CD4-positive, alpha-beta memory T cell (primary cell): ENCODE measurements at places on chromosomes 13 and 19.

- DNase-seq, result peak; percentile 68
These were observed 834 bp downstream of the FBXO27 start for GRCh38 chr19:39031368-39032062.

- no peak for DNase-seq
These were observed 13.4 kb downstream of the SERP2 start for GRCh38 chr13:44386913-44387556.

DNA sequence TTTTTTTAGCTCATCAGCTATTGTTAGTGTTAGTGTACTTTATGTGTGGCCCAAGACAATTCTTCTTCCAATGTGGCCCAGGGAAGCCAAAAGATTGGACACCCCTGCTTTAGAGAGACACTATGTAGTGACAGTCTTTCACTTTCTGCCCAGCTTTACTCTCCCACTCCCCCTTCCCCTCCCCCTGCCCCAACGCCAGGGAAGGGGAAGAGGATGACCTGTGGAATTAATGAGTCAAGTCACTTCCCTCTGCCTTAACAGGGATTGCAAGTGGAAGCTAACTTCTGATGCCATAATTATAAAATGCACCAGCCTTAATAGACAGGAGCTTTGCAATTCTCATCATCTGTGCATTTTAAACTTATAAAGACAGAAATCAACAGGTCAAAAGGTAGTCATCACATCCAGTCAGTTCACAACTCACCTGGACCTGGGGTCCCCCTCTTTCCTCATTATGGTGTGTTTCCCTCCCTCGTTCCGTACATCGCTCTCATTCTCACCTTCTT is 1.6 kb downstream of the ZNF415 start:
- DNase-seq, result no peak

GRCh38 chr19:7395360-7396066 is 46.8 kb downstream of the ARHGEF18 start:
- no peak for DNase-seq

DNA sequence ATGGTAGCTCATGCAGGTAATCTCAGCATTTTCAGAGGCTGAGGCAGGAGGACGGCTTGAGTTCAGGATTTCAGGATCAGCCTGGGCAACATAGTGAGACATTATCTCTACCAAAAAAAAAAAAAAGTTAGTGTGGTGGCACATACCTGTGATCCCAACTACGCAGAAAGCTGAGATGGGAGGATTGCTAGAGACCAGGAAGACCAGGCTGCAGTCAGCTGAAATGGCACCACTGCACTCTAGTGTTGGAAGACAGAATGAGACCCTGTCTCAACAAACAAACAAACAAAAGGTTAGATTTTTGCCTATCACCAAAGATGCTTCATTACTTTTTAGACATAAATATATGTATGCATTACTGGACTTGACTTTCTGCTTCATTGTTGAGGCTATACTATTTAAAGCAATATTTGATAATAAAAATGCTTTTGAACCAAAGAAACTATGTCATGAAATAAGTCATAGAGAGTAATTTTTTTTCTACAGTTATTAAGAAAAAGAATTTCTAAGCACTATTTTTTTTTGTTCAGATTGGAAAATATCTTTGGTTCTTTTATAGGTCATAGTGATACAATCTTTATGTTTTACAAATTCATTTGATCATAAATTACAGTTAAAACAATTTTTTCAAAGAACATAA is 1180.1 kb upstream of the ATXN8OS start:
- DNase-seq, result no peak

DNA sequence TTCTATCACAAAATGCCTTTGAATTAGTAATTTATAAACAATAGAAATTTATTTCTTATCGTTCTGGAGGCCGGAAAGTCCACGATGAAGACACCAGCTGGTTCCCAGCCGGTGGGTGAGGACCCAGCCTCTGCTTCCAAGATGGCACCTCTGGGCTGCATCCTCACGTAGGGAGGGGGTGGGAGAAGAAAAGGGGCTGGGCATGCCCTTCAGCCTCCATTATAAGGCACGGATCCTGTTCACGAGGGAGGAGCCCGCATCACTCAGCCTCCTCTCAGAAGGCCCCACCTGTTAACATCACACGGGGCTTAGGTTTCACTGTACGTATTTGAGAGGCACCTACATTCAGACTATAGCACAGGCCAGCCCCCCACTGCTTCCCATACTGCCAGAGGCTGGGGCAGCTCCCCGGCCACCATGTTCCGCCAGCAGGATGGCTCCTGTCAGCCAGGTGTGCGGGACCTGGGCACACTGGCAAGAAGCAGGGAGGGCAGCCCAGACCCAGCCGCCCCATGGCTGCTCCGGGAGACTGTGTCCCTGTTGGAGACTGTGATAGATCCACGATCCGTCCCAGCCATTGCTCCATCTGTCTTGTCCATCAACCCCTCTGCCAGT is 131.6 kb downstream of the SOX1 start:
- DNase-seq, result no peak

DNA sequence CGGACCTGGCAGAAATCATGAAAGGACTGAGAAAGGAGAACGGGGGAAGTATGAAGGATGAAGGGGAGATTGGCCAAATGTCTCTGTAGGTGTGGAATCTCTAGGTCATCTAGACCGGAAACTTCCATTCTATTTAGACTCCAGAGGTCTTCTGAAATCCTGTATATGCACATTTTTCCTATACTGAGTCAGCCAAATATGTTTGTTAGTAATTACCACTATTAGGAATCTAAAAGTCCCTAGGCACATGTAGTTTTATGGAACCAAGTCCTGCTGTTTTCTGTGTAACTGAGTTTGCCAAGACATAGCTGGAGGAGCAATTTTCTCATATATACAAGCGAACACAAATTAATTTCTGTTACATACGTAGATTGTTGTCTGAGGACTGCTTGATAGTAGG is 498.1 kb downstream of the GPC5 start:
- DNase-seq, result no peak

DNA sequence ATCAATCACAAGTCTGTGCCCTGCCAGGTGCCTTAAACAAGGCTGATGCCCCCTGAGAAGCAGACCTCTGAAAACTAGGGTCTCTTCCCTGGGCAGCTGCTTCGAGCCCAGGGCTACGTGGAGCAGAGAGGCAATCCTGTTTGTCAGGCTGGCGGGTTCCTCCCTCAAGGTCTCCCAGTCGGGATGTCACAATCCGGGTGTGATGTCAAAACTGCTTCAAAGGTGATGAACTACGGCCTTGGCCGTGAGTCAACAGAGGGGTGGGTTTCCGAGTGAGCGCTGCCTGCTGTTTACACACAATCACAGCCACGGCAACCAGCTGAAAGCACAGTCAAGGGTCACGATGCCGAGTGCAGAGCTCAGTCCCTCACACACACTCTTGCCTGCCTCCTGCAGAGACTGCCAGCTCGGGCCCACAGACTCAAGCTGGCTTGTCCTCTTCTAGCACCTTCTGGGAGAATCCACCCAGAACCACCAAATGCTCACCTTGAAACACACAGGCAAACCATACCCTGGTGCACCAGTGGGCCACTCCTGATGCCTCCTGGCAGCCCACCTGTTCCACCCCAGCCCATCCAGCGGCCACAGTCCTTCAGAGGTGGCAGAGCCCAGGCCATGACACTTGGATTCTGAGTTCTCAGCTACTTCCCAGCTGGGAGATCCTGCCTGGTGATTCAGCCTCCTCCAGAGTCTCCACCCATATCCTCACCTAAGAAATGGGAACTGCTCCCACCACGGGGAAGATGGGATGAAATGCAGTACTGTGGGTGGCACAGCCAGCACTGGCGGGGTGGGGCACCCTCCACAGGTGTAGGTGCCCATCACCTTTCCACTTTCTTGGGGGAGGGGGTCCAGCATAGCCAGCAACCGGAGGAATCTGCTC is 6.8 kb downstream of the ELL start:
- DNase-seq, result peak; percentile 51

GRCh38 chr13:71964491-71965100 is 97.6 kb upstream of the DACH1 start:
- no peak for DNase-seq

DNA sequence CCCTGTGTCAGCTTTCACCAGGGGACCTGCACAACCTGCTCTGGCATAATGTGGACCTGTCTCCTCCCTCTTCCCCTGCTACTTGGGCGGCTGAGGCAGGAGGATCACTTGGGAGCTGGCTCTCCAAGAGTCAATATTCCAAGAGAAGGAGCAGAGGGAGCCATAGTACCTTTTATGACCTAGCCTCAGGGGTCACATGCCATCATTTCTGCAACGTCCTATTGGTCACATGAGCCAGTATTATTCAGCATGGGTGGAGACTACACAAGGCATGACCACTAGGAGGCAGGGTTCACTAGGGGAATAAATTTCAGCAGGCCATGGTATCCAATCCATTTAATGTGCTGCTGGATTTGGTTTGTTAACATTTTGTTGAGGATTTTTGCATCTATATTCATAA is 12.0 kb upstream of the SHFL start:
- DNase-seq, result peak; percentile 56

- peak; percentile 93 for DNase-seq
These were observed at the start of gene FBXW9 for GRCh38 chr19:12696366-12697335. Gene FBXW9 (minus strand): TSS chr19:12696631. CDS start chr19:12696581, 50 bp downstream.

GRCh38 chr13:80408270-80408669 is 67.3 kb upstream of the SPRY2 start:
- no peak for DNase-seq

DNA sequence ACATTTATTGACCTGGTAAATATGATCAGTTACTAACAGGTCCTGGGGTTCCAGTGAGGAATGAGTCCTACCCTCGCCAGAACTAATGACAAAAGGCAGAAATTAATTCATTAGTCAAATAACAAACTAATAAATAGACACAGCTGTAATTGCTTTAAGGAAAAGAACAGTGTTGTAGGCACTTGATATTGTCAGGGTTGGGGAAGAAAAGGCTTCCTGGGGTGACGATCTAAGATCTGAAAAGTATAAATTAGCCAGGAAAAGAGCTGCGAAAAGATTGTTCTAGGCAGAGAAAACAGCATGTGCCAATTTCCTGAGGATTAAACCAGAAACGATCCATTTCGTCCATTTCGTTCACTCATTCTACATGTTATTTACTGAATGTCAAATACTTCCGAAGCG is 670 bp upstream of the CHAF1A start:
- DNase-seq, result no peak
